DMS 273 treated with DMSO at 0.1 percent for 48 hours (cell line): ENCODE measurements at places on chromosomes 12 and 14.

DNA sequence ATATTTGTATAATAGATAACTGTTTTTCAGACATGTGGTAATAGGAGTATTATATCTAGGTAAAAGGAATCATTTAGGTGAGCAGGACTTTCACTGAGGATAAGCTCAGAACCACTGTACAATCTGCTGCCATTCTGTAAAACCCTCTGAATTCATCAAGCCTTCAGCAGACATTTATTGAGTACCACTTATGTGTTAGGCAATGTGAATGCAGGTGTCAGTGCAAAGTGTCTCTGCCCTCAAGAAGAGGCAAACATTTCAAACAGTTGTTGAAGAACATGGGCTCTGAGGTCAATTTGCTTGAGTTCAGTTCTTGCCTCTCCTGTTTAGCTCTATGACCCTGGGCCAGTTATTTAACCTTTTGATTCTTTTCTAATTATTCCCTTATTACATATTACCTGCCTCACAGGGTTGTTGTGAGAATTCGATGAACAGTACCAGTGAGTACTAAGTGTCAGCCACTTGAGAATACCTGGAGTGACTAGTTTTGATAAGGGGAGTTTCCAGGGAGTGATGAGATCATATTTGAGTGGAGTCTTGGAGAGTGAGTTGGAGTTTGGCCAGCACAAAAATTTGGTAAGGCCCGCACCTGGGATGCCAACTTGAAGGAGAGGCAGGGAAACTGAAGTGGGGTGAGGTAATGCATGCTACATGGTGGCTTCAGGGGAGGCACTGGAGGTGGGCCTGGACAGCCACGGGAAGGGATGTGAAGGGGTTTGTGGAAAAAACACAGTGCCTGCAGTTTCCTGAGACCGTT lies 33.7 kb downstream of the RASSF8 start:
- DNase-seq = no peak

DNA sequence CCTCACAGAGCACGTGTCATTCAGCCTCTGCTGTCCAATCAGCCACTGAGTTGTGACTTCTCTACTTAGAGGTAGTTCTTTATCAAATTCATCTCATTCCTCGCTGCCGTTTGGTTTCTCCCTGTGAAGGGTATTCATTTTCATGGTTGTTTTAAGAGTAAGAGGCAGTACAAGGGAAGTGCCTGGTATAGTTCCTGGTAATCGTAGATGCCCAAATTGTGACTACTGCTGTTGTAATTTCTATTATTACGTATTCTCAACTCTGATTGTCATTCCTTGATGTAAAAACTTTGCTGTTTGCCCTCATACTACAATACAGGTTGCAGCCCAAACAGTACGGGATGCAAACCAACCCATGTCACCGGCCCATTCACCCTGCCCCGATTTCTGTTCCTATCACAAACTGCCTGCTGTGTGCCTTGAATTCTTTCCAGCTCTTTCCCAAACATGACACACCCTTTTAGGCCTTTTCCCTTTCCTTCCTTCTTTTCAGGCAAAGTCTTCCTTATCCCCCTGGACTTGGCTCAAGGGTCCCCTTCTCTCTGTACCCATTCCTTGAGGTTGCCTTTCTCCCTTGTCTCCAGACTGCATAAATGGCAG lies 93.0 kb downstream of the SLC25A47 start:
- DNase-seq = no peak

- no peak for DNase-seq
These were observed 224.4 kb downstream of the SPTSSA start for GRCh38 chr14:34237677-34238076.

- DNase-seq = no peak
These were observed 51.0 kb downstream of the YEATS4 start for GRCh38 chr12:69410571-69410970.

DNA sequence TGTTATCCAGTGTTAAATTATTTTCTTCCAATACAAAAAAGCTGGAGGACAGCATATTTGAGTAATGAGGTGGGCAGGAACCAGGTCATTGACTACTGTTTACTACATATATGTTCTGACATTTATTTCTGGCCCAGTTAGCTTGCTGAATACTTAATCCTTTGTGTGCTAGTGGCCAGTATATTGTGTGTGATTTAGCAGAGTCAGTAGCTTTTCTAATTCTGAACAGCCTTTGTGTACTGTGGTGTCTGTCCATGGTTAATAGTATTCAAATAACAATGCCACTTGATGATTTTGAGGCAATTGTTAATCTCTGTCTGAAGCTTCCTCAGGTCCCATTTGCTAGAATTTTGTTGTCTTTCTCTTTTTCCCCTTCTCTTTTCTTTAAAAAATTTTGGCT lies 286.5 kb upstream of the E2F7 start:
- DNase-seq = no peak

- no peak for DNase-seq
These were observed 45.7 kb upstream of the CLMN start for GRCh38 chr14:95365401-95365800.

DNA sequence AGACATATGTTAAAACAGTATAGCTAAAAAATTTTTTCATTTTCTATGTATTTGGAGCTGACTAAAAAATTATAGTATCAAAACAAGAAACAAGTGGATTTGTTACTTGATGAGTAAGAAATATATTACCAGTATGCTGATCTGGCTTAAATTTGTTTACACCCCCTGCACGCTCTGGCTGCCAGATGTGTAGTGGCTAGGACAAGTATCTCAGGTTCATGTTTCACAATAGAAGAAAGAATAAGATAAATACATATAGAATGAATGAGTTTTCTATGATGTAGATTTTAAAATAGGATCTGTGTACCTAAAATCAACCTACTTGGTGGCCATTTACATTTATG lies 13.1 kb downstream of the NAA30 start:
- DNase-seq = no peak

DNA sequence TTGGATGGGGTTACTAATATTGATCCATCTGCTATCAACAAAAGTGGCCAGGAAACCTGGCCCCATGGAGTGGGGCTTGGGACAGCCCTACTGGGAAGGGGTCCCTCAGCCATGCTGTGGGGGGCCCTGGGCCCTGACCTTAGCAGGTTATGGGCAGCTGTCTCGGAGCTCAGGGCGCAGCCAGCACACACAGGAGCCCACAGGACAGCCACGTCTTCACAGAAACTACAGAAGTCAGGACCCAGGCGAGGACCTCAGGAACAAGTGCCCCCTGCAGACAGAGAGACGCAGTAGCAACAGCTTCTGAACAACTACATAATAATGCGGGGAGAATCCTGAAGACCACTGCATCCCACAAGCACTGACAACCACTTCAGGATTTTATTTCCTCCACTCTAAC lies 11.9 kb upstream of the FKBP11 start:
- DNase-seq = no peak

DNA sequence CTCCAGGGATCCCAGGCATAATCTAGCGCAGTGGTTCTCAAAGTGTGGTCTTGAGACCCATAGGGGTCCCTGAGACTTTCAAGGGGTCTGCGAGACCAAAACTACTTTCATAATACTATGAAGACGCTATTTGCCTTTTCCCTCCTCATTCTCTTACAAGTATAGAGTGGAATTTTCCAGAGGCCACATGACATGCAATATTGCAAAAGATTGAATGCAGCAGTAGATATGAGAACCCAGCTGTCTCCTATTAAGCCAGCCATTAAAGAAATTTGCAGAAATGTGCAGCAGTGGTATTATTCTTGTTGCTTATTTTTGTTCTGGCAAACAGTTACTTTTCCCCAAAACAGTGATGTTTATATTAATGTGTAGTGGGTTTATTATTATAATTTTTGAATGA lies 62.8 kb downstream of the VWF start:
- DNase-seq = no peak

GRCh38 chr12:84976133-84976532 lies 59.9 kb downstream of the TSPAN19 start:
- DNase-seq = no peak

DNA sequence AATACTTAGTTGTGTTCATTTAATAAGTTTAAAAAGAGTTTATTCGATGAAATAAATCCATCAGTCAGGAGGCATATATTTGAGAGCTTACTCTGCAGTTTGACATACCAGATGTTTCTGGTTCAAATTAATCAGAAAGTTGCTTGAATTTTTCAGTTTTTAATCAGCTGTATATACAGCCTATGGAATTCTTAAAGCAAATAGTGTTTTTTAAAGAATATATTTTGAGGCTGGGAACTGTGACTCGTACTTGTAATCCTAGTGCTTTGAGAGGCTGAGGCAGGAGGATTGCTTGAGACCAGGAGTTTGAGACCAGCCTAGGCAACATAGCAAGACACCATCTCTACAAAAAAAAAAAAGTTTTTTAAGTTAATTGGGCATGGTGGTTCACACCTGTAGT lies 112.1 kb downstream of the MON2 start:
- DNase-seq = no peak

DNA sequence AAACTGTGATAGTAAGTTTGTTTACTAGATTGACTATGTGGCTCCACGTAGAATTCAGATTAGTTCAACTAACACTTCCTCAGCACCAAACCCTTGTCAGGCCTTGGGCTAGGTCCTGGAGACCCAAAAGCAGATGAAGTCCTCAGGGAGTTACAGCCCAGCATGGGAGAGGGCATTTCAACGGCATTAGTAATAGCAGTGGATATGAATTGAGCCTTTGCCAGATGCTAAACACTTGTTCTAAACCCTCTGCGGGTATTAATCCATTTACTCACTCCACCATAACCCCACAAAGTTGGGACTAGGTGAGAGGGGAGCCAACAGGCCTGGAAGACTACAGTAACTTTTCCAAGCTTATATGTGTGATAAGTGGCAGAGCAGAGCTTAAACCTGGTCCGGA lies 714.6 kb downstream of the DIO2 start:
- no peak for DNase-seq

DNA sequence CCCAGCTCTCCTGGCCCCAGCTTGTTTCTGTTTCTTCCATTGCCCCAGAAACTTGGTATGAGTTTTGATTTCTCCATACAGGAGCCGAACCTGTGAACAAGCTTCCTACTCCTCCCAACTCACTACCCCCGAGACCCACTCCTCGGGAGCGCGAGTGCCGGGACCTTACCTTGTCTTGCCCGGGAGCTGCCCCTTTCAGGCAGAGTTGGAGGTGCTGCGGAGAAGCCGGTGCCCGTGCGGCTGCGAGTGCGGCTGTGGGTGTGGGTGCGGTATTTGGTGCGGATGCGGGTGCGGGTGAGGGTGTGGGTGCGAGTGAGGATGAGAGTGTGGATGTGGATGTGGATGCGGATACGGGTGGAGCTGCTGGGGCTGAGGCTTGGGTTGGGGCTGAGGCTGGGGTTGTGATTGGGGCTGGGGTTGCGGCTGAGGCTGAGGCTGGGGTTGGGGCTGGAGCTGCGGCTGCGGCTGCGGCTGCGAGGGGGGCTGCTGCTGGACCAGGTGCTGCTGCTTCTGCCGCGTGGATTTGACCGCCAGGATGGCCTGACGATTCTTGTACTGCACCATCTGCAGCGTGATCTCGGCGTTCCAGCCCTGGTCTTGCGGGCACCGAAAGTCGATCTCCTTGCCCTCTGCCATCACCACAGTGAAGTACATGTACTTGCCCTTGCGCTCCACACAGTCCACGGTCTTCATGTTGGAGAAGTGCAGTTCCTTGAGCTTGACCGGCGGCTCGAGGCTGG lies 1.1 kb downstream of the PHLDA1 start:
- DNase-seq = no peak

- DNase-seq = no peak
These were observed 1908.1 kb upstream of the SEL1L start for GRCh38 chr14:83441801-83442200.
